ENCODE measurements at places on chromosomes 12 and 14.
A peak's percentile ranks its signal among the peaks of the same experiment; 100 is the strongest.

GRCh38 chr14:50775357-50775756 lies 55.6 kb downstream of the NIN start:
- H3K36me3 ChIP-seq = peaks cover 50% of the 10 kb centered on the region
- no peaks in the 10 kb centered on the region for H3K27me3 ChIP-seq
- no peak for DNase-seq
- no peak overlapping the region for H3K27ac ChIP-seq

DNA sequence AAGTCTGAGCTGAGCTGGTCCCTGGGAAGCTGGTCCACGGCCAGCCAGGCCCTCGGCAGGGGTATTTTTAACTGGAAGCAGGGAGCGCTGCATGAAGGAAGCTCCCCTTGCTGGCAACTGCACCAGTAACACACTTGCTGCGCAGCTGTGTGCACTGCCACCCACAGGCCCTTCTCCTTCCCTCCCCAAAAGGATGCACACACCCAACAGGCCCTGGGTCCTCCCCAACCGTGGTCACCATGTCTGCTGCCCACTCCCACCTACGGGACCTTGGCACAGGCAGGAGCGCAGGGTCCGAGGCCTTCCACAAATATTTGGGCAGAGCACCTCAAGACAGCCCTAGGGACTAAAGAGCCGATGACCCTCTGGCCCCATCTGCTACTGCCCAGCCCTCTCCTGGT lies 157.0 kb upstream of the PRMT8 start:
- no peak overlapping the region for H3K27ac ChIP-seq
- no peak overlapping the region for H3K4me3 ChIP-seq

DNA sequence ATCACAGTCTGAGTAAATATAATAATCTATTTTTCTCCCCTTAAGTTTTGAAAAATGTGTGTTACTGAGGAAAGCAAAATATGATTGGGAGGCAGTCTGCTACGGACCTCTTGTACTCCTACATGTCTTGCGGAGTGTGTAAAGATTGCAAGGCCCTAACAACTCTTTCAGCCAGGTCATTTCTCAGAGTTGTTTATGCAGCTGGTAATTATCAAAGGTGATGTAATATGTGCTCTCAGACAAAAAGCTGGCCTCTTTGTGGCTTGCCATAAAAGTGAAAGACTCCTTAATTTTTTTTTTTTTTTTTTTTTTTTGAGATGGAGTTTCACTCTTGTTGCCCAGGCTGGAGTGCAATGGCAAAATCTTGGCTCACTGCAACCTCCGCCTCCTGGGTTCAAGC lies 40.5 kb upstream of the MON2 start:
- H3K36me3 ChIP-seq = peaks cover 3% of the 10 kb centered on the region
- no peaks in the 10 kb centered on the region for H3K4me1 ChIP-seq
- DNase-seq = no peak
- no peak overlapping the region for H3K27ac ChIP-seq
- no peak overlapping the region for H3K4me3 ChIP-seq

GRCh38 chr14:66662374-66662773 lies 154.4 kb downstream of the GPHN start:
- H3K4me1 ChIP-seq = no peaks in the 10 kb centered on the region
- no peak overlapping the region for H3K4me3 ChIP-seq
- no peak overlapping the region for H3K27ac ChIP-seq
- H3K27me3 ChIP-seq = no peaks in the 10 kb centered on the region

GRCh38 chr14:100146531-100147091 lies 12.8 kb downstream of the DEGS2 start:
- peaks cover 19% of the 10 kb centered on the region for H3K36me3 ChIP-seq
- peaks cover 20% of the 10 kb centered on the region for H3K27me3 ChIP-seq
- no peak for DNase-seq
- H3K27ac ChIP-seq = peak overlapping the region; percentile 81
- H3K4me1 ChIP-seq = peaks cover 32% of the 10 kb centered on the region
- no peak overlapping the region for H3K4me3 ChIP-seq

Data from activated naive CD4-positive, alpha-beta T cell treated with anti-CD3 and anti-CD28 coated beads, Interleukin-2, amount 10 ng/mL, durations not matched to agents 7 days and 5 days (primary cell).